NCI-H524 (cell line): ENCODE measurements at places on chromosomes 16 and 17.
A peak's percentile ranks its signal among the peaks of the same experiment; 100 is the strongest.

- no peak for DNase-seq
Measured at GRCh38 chr17:76997981-76998531, 129.9 kb downstream of the MGAT5B start.

- no peak for DNase-seq
Measured at GRCh38 chr16:2691491-2692248, 9.3 kb downstream of the KCTD5 start.

DNA sequence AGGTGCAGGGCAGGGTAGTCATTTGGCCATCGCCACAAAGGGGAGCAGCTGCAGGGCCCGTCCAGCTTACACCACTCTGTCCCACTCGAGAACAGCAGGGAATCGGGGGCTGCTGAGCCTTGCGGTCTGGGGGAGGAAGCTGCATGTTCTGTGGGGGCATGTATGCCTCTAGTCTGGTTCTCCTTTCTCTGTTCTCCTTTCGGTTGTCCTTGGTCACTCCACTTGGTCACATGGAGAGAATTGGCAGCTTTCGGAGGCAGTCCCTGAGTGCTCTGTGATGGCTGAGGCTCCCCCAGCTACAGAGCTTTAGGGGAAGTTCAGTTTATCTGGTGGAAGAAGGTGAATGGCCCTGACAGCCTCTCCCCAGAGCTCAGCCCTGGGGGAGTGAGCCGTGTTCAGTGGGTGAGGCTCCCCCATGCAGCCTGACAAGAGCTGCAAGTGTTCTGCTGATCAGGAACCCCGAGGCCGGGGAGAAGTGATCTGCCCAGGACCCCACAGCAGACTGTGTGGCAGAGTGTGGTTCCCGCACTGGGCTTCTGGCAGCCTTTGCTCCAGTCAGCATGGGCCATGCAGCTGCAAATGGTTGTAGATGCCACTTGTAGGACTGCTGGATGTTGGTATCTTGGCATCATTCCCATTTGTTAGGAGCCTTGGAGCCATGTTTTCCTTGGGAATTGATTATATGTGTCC, 22.3 kb upstream of the SMPD3 start:
- DNase-seq, result no peak

DNA sequence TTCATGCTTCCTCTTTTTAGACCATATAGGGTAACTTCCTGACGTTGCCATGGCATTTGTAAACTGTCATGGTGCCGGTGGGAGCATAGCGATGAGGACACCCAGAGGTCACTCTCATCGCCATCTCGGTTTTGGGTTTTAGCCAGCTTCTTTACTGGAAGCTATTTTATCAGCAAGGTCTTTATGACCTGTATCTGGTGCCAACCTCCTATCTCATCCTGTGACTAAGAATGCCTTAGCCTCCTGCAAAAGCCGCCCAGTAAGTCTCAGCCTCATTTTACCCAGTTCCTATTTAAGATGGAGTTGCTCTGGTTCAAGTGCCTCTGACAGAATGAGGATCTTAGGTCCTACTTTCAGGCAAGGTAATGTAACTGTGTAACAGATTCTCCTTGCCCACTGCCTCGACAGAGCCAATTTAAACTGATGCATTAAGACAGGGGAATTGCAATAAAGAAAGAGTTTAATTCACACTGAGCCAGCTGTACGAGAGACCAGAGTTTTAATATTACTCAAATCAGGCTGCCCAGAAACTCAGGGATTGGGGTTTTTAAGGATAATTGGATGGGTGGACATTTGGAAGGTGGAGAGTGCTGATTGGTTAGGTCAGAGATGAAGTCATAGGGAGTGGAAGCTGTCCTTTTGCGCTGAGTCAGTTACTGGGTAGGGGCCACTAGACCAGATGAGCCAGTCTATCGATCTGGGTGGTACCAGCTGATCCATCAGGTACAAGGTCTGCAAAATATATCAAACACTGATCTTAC, 59.9 kb upstream of the ATF7IP2 start:
- no peak for DNase-seq

- no peak for DNase-seq
Measured at GRCh38 chr17:79862771-79863440, 23.7 kb upstream of the CBX4 start.

GRCh38 chr17:56659622-56660021, 66.1 kb downstream of the NOG start:
- no peak for DNase-seq

DNA sequence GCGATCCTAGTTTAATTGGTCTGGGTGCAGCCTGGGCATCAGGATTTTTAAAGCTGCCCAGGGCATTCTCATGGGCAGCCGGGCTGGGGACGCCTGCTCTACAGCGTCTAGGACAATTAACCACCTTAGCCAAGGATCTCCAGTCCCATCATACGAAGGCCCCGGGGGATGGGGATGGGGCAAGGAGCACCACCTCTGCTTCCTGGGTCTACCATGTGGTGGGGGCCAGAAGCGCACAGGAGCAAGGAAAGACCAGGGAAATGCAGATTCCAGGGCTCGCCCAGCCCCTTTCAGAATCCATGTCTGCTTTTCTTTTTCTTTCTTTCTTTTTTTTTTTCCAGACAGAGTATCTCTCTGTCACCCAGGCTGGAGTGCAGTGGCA, 29.3 kb downstream of the TBC1D16 start:
- peak; percentile 42 for DNase-seq

- DNase-seq, result no peak
Measured at GRCh38 chr17:41888332-41888965, 23.2 kb upstream of the KLHL11 start.

- peak; percentile 78 for DNase-seq
Measured at GRCh38 chr17:38587947-38588787, 17.6 kb downstream of the SRCIN1 start.

DNA sequence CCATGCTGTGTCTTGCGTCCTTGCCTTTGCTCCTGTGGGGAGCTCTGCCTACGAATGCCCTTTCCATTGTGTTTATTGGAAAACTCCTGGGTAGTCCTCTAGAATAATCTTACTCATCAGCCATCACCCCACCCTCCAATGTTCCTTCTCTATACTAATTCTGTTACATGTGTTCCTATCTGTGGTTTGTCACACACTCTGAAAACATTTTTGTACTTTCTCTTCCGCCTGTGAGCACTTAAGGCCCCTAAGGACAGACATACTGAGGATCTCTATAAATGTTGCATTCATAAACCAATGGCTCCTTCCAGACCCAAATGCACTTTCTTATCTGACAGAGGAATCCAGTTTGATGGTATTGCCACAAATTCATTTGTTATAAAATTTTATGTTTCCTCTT, 53.9 kb upstream of the MON1B start:
- no peak for DNase-seq

- no peak for DNase-seq
Measured at GRCh38 chr16:53766304-53767016, 62.5 kb downstream of the FTO start.

DNA sequence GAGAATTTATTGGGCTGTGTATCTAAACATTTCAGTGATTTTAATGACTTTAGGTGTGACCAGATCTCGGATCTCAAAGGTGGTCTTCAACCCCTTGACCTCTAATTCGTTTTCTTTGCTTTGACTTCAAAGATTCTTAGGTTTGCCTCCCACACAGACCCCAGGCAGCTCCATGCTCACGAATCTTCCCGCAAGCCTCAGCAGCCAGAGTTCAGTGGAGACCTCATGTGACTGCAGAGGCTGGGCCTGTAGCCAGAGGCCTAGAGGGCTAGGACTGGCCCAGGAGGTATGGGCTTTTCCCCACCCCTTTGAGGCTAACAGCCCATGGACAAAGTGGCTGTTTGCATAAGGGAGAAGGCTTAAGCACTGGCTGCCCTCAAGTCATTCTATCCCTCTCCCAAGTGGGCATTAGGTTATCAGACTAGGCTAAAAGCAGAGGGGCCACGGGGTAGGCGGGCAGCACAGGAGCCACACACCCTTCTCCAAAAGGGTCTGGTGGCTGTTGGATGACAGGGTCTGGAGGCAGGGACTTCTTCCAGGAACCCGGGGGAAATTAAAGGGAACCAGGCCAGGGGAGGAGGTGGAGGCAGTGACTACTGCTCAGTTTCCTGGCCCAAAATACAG, 3.0 kb downstream of the HIRIP3 start:
- DNase-seq, result no peak

DNA sequence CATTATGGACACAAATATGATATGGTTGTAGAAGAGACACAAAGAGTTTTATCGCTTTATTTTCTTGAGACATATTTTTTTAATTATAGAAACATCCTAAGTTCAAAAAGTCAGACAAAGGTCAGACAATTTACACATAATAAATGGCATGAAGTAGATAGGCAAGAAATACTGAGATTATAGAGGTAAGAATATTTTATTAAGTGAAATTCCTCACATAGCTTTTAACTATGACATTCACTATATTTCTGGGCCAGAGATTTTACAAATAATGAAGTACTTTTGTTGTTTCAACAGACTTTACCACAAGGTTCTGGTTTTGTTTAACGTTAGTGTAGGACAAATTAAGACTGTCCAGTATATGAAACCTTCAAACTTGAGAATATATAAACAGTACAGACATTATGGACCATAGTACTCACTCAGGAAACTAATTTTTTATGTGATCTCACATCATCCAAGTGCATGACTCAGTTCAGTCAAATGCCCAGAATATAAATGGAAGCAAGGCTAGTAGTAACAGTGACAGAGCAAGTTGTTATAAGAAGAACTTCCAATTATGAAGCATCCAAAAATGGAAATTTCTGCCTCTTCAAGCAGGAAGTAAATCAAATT, 394.8 kb downstream of the KCNJ2 start:
- no peak for DNase-seq

GRCh38 chr17:18017958-18018357, 21.0 kb downstream of the ATPAF2 start:
- DNase-seq, result no peak

DNA sequence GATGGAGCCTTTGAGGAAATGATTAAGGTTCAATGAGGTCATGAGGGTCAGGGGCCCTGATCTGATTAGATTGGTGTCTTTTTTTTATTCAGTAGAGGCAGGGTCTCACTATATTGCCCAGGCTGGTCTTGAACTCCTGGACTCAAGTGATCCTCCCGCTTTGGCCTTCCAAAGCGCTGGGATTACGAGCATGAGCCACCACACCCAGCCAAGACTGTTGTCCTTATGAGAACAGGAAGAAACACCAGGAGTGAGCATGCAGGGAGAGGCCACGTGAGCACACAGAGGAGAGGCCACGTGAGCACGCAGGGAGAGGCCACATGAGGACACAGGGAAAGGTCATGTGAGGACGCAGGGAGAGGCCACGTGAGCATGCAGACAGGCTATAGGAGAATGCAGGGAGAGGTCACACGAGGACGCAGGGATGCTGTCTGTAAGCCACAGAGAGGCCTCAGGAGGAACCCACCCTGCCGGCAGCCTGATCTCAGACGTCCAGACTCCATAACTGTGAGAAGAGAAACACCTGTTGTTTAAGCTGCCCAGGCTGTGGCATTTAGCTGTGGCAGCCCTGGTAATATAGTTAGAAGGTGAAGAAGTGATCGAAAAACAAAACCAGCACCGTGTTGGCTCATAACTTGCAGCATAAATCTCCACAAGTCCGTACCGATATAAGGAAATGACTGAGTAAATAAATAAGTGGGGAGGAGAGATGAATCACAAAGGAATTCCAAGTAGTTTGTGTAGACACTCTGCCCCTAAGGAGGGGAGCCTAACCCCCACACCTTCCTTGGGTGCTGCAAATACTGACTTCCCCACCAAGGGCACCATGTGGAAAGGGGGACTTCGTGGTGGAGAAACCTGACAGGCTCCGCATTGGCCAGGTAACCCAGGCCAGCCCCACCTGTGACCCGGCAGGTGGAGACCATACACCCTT, 14.6 kb upstream of the CSNK1D start:
- no peak for DNase-seq

DNA sequence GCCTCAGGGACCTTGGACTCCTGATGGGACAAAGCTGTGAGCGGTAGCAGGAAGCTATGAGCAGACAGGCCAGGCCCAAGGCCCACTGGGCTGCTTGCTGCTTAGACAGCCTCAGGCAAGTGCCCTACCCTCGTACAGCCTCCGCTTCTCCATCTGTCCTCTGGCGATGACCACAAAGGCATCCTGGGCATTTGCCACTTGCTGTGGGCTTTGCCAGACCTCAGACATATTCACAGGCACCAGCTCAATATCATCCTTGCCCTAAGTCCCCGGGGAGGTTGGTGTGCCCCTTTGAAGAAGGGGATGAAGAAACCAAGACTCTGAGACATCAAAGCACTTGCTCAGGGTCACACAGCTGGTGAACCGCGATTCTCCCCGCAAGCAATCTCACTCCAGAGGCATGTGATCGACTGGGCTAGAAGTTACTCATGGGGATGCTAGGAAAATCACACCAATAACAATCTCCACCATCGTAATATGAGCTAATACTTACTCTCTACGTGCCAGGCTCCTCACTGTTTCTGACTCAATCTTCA, 21.7 kb downstream of the PPL start:
- DNase-seq, result no peak

- no peak for DNase-seq
Measured at GRCh38 chr16:27232061-27232900, 29.0 kb downstream of the KDM8 start.

GRCh38 chr17:51685287-51685909, 425.1 kb downstream of the UTP18 start:
- no peak for DNase-seq

GRCh38 chr17:21351366-21352065, 24.6 kb upstream of the KCNJ12 start:
- DNase-seq, result no peak

DNA sequence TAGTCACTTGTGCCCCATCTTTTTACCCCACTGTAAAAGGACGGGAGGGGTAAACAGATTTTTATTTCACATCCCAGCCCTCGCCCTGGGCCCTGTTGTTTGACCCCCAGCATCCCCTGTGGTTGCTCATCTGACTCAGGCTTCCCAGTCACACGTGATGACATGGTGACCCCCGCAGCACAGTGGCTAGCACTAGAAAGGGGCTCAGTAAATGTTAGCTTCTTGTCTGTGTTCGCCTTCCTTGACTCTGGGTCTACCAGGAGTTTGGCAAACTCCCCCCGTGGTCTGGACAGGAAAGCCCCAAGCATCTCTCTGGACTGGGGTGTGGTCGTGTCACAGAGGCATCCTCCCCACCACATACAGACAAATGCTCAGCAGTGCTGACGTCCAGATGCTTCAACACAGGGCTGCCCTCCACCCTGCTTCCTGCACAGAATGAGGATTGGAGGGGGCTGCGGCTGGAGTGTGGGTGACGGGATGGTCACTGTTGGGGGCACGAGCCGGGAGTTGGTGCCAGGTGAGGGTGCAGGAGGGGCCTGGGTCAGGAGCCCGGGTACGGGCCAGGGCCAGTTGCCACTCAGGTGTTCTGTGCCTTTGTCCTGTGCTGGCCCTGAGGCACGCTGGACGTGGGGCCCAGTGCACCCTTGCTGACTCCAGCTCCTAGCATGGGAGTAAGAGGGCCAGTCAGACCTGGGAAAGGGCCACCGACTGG, 69.1 kb downstream of the METRNL start:
- no peak for DNase-seq

- peak; percentile 71 for DNase-seq
Measured at GRCh38 chr17:76709077-76709950, 1.5 kb downstream of the MXRA7 start.

DNA sequence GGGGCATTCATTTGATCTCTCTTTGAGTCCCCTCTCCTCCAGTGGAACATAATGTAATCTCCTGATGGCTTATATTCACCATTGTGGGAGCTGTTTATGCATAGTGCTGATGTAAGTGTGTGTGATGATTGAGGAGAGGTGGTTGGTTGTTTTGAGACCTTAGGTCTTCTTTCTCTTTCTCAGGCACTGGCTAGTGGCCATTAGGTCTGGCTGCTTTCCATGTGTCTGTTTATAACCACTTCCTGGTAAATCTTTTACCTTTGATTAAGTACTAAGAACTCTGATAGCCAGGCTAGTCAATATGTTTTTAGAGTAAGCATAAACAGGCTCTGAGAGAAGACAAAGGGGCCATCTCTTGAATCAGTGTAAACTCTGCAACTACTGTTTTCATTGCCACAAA, 27.9 kb downstream of the VAT1L start:
- DNase-seq, result no peak
